ENCODE measurements at places on chromosomes 3 and 15. TPM values are rescaled to one million over a fixed set of nuclear protein-coding genes. Genes with fewer than 3 reads are reported as not detected.
A peak's percentile ranks its signal among the peaks of the same experiment; 100 is the strongest.

CACNA1D gene
- total RNA-seq: 10.5 TPM

INKA1 gene
- total RNA-seq: 8.8 TPM

DNA sequence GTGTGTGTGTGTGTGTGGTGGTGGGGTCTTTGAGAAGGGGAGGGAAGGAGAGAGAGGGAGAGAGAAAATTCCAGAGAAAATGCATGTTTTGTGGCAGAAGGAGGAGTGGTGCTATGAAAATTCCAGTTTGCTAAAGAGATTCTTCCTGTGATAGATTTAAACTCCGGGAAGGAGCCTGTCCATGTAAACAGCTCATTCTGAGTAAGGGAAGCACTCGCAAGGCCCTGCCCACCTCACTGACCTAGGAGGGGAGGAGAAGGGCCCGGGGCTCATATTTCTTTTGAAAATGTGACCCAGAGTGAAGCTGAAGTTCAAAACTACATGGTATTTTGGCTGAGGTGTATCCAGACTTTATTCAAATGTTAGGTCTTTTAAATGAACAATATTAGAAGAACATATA lies 41.3 kb downstream of the ADAMTSL3 start:
- no peak overlapping the region for H3K4me3 ChIP-seq
- DNase-seq: no peak
- H3K27me3 ChIP-seq: no peaks in the 10 kb centered on the region
- peak overlapping the region; percentile 50 for H3K27ac ChIP-seq

- H3K27me3 ChIP-seq: no peaks in the 10 kb centered on the region
- no peak overlapping the region for H3K4me3 ChIP-seq
- DNase-seq: no peak
- no peaks in the 10 kb centered on the region for H3K36me3 ChIP-seq
Measured at GRCh38 chr3:18747383-18747782, 322.2 kb upstream of the SATB1 start.

DNA sequence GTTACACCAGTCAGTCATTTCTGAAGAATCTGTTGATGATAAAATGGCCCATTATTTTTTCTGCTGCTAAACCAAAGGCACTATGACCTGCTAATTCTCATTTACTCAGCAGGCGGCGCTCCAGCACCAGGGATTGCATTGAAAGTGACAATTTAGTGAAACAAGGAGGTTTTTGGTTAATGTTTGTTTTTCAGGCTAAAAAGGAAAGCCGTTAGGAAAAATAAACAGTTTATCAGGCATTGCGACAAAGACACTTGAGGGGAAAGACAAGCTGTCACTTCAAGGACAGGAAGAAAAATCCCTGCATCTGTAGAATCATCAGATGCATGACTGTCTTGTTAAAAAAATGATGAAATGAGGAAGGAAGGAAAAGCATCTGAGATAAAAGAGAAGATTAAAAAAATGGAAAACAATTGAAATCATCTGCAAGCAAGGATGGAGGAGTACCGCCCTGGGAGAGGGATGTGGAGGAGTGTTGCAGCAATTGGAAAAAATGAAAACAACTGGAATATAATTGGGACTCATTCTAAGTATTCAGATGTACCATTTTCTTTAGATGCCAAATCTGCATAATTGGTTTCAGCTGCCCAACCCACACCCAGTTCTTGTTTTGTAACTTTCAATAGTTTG lies 54.0 kb downstream of the NR1D2 start:
- no peaks in the 10 kb centered on the region for H3K27me3 ChIP-seq
- no peak overlapping the region for H3K4me3 ChIP-seq
- no peaks in the 10 kb centered on the region for H3K4me1 ChIP-seq

DNA sequence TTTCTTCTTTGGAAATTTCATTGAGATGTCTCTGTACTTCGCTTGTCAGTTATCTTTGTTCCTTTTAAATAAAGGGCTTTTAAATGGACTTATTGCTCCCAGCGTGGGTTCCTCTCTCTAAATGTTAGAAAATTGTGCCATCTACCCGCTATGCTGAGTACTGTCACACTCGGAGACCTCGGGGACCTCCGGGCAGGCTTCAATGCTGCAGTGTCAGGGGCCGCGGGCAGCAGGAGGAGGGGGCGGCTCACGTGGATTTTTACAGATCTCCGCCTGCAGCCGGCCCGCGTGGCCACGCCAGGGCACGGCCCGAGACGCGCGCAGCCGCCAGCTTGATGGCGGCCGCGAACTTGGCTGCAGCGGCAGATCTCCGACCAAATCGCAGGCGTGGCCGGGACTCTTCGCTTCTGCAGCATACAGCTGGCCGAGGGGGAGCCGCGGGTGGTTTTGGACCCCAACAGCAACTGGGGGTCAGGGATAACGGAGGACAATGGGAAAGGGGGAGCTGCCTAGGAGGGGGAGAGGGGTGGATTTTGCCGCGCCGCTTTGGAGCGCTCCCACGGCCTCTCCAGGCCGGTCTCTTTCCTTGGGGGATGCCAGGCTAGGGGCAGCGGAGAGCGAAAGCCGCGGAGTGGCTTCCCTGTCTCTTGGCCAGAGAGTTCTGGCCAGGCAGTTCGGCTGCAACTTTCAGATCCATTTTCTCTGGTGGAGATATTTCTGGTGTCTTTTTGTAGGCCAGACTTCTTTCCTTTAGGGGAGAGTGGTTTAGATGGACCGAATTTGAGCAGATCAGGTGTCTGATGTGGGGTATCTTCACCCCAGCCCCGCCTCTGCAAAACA lies 15.3 kb downstream of the NR2F2 start:
- H3K27me3 ChIP-seq: no peaks in the 10 kb centered on the region
- H3K27ac ChIP-seq: peak overlapping the region; percentile 100
- H3K36me3 ChIP-seq: no peaks in the 10 kb centered on the region
- peak; percentile 84 for DNase-seq
- peak overlapping the region; percentile 89 for H3K4me3 ChIP-seq
- H3K4me1 ChIP-seq: peaks cover 12% of the 10 kb centered on the region
